Neural progenitor cell (in vitro differentiated cells): ENCODE measurements at places on chromosomes 7 and 10.
A peak's percentile ranks its signal among the peaks of the same experiment; 100 is the strongest.

DNA sequence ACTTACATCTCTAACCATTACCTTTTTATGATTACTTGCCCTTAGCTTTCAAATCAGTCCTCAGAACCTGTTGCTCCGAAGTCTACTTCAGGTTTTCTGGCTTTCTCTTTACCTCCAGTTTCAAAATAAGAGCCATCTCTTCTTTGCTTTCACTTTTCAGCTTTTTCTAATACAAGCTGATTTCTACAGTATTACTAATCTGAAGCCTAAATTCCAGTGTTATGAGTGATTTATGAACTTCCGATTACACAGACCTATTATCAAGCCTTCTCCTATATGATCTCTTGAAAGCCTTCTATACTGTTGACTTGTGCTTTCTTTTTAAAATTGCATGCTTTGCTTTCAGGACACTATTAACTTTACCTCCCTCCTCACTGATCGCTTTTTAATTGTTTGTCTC lies 1307.8 kb upstream of the CELF2 start:
- no peak for DNase-seq

- DNase-seq = peak; percentile 60
Measured at GRCh38 chr10:30591249-30591670, 38.3 kb downstream of the LYZL2 start.

- no peak for DNase-seq
Measured at GRCh38 chr7:51011710-51012350, 229.1 kb upstream of the GRB10 start.

DNA sequence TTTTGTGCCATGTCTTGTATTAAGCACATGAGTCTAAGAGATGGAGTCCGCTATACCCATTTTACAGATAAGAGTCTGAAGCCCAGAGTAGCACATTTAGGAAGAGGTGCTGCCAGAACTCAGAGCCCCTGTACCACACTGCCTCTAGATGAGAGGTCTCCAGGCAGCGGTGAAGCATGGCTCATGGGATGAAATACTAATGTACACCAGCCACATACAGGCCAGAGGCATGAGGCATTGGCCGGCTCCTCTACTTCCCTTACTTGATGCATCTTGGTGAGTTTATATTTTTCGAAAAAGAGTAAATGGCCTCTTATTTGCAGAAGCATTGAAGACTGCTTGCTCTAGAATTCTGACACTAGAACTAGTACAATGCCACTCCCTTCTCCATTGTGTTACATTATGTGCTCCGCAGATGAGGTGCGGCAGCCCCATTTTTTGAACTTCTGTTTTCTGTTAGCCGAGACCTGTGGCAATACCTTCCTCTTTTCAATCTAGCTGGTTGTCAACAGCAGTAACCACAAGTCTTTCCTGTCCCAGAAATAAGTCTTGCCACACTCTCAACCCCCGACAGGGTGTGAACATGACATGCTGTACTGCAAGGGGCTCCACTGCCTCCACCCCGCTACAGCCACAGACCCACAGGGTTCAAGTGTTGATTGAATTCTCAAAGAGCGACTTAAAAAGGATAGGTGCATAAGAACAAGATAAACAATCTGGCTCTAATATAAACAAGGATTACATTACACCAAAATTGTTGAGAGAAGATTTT lies 145.3 kb downstream of the CELF2 start:
- DNase-seq = no peak

- no peak for DNase-seq
Measured at GRCh38 chr7:50589364-50589763, 24.2 kb upstream of the DDC start.

DNA sequence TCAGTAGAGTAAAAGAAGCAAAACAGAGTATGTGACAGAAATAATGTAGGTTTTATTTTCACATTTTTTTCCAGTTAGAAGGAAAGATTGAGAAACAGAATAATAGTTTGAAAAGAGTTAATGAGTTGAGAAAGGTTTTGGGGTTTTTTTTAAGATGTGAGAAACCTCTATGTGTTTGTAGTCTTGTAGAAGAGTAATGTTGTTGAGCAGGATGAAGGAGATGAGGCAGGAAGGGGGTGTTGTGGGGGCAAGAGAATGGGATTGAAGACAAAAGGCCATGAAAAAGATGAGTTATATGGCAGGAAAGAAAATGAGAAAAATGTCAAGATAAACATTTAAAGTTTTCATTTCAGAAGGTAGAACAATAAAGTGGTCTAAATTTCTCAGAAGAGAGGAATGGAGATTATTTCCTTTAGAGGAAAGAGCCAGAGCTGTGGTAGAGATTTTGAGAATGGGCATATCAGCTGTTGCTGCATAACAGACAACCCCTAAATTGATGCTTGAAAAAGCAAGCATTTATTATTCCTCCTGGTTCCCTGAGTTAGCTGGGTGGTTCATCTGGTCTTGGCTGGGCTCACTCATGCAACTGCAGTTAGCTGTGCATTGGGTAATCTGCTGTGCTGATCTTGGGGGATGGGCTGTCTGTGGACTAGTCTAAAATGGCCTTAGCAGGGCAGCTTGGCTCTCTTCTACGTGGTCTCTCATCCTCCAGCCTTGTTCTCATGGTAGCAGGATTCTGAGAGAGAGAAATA lies 27.1 kb downstream of the PCGF5 start:
- peak; percentile 30 for DNase-seq

DNA sequence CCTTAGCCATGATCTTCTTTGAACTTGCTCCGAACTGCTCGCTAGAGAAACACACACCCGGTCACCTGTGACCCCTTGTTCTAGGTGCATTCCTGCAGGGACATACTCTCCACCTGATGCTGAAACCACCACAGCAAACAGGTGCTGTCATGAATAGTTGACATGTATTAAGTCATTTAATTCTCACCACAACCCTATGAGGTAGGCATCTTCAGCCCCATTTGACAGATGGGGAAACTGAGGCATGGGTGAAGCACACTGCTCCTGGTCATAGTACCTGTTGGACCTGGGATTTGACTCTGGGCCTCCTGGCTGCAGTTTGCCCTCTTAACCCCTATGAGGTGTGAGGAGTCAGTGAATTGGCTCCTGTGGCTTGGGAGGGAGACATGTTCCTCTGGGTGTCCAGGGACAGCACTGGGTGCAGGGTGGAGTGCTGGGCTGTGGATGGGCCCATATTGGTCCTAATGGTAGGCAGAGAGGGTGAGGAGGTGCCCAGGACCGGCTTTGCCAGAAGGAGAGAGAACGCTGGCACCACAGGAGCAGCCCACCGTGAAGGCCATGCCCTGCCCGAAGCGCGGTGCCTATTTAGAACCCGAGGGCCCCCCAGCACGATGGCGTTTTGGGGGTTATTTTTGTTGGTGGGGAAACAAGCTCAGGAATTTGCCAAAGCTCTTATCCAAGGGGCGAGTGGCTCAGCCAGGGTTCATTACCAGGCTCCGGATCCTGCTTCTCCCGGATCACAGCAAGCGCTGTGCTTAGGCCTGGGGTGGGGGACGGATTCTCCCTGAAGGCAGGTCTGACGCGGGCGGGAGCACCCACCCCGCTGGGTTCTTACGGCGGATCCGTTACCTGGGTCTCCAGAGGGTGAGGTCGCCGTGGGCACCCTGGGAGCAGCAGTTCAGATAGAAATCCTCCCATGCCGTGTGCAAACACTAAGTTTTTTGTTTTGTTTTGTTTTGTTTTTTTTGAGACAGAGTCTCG lies 52.3 kb downstream of the GLRX3 start:
- no peak for DNase-seq

- no peak for DNase-seq
Measured at GRCh38 chr10:80477813-80478212, 23.7 kb downstream of the TSPAN14 start.

DNA sequence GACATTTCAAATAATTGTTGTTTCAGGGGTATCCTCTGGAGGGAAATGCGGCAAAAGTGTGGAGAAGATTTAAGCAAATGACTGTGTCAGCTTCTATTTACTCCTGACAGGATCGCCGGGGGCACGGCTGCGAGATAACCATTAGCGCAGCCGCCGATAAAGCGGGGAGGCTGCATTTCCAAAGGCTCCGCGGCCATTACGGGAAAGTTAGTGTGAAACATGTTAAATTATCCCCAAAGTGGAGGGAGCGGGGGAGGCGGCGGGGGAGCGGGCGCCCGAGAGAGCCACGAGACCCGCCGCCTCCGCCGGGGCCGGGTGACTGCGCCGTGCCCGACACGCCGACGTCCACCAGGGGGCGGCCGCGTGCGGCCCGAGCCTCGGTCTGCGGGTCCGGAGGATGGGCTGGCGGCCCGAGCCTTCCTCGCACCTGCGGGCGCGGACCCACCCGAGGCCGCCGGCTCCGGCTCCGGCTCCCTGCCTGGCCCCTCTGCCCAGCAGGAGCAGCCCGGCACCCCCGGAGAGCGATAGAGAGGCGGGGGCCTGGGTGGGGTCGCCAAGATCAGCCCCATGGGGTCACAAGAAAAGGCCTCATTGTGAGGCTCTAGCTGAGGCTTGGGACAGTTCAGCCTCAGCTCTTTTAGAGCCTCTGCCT lies 74.4 kb upstream of the PAX2 start:
- DNase-seq = peak; percentile 71

GRCh38 chr10:72353028-72353964 lies 1.4 kb downstream of the DNAJB12 start:
- peak; percentile 44 for DNase-seq

DNA sequence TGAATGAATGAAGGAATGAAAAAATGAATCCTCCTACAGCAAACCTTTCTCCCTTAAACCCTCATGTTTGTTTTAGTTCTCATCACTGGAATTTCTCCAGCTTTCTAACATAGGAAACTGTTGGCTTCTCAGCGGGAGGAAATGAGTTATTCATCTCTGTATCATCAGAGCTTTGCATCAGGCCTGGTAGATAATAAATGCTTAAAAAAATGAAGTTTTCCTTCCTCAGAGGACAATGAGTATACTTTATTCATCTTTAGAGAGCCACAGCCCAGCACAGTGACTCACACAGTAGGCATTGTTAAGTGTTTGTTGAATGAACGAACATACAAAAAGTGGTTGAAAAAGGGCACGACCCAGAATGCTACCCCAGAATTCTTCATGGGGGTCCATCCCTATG lies 62.6 kb downstream of the COL13A1 start:
- DNase-seq = no peak

DNA sequence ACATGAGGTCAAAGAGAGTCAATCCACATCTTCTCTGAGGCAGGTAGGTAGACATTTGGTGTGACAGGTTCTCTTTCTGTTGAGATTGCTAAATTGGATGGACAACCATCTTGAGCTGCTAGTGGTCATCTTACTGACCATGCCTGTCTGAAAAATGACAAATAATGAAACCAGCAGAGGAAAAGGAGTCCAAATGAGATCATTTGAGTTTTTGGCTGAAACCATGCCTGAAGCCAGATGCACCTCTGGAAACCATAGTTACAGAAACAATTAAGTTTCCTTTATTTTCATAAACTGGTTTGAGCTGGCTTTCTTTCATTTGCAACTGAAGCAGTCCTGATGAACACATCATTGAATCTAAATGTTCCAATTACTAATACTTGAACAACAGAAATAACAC lies 100.6 kb downstream of the ZNF438 start:
- no peak for DNase-seq

- no peak for DNase-seq
Measured at GRCh38 chr10:113965077-113965476, 78.6 kb upstream of the ADRB1 start.

GRCh38 chr10:32049113-32049512 lies 7.1 kb downstream of the KIF5B start:
- no peak for DNase-seq

- peak; percentile 96 for DNase-seq
Measured at GRCh38 chr7:31043051-31043471, 9.0 kb upstream of the ADCYAP1R1 start.

DNA sequence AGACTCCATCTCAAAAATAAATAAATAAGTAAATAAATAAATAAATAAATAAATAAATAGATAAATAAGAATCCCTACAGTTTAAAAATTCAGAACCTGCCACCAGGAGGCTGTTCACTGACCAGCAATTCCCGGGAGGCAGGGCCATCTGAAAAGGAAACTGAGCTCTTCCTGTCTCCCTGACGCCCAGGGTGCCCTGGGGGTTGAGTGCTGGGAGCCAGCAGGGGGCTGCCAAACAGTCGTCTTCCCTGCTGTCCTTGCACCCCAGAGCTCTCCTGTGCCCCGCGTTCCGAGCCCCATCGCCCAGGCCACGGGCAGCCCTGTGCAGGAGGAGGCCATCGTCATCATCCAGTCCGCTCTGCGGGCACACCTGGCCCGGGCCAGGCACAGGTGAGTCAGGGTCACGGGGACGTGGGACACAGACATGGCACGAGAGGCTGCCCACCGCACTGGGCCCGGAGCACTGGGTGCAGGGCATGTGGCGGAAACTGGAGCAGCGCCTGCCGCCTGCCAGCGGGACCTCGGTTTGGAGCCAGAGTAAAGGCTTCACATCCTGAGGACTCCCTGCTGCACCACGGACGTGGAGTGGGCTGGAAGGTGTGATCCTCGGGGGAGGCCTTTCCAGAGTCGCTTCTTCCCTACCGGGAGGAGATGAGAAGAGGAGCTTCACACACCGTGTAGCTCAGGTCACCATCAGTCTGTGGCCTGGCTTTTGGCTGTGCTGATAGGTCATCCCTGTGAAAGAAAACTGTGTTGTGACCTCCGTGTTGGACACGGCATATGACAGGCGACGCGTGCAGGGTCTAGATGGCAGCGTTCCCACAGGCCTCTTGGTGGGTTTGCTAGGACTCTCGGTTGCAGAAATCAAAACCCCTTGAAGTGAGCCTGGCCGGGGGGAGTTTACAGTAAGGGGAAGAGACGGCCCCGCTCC lies 25.9 kb upstream of the TTYH3 start:
- DNase-seq = no peak

DNA sequence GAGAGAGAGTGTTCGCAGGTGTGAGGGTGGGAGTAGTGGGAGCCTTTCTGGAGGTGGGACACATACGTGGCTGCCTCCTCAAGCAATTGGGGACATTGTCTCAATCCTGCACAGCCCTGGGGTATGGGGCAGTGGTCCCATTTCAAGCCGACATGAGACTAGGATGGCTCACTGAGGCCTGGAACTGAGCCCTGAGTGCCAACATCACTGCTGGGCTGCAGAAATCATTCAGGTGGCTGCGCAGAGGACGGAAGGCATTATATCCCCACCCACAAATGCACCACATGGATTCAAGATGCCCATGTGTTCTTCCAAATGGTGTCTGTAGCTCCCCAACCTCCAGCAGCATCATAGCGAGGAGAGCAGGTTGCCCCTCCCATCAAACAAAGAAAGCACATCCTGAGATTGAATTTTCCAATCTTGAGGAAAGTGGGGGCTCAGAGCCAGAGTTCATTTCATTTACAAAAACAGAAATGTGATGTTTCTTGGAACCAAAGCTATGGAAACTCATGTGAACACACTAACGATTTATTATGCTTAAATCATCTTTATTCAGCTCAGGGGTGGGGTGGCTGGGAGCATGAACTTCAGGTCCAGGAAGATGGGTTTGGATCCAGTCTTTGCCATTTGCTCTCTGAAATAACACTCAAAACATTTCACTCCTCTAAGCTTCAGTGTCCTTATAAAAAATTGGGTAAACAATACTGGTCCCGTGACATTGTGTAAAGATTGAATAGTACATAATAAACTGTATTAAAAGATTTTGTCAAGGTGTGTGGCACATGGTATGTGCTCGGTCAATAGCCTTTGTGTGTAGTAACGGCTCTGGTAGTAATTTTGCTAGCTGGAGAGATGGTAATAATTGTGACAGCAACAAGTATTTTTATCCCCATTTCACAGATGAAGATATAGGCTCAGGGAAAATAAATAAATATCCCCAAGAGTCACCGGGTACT lies 4.6 kb downstream of the SFTPA2 start:
- no peak for DNase-seq
